ENCODE measurements at places on chromosomes 2 and 18.
A peak's percentile ranks its signal among the peaks of the same experiment; 100 is the strongest.

- peak; percentile 90 for DNase-seq
Observed at GRCh38 chr2:53987336-53987921, 16.6 kb upstream of the PSME4 start.

- no peak for DNase-seq
Observed at GRCh38 chr2:110741491-110741980, 9.2 kb downstream of the ACOXL start.

- DNase-seq, result no peak
Observed at GRCh38 chr2:217940261-217941220, 62.3 kb downstream of the TNS1 start.

DNA sequence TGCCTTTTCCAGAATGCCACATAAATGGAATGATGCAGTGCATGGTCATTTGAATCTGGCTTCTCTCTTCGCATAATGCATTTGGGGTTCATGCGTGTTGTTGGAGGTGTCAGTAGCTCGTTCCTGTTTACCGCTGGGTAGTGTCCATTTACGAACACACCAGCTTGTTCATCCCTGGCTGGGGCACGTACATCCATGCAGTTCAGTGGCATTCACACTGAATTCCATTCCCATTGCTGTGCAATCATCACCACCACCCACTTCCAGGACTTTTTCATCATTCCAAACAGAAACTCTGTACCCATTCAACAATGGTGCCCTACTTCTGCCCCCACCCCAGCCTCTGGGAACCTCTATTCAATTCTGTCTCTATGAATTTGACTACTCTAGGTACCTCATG is 14.7 kb upstream of the CIDEA start:
- DNase-seq, result no peak

DNA sequence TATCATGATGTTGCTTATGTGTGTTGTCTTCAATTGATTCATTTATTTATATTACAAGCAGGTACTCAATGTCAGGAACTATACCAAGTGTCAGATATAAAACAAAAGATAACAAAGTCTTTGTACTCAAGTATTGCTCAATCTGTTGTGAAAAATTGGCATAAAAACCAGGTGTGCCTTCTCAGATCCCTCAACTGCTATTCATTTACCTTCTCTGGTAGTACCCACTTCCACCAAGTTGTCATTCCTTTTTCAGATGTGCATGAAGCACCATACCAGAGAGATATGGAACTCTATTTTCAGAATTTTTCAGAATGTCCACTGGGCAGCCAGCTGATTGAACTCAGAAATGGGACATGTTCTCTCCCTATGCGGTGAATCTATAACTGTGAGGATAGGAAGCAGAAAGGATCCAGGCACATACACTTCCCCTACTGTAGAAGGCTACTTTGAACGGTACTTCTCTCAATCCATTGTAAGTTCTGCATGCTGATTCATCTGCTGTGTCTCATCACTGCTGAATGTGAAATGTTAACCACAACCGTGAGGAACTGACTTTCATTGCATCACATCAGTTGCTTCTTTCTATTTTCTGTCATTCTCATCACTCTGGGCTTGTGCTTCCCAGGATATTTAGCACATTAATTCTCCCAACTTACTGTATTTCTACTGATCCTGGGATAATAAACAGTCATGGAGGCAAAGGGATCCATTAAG is 1621.3 kb downstream of the SUCLG1 start:
- no peak for DNase-seq

GRCh38 chr18:34632321-34632720 is 77.8 kb upstream of the DTNA start:
- DNase-seq, result no peak

DNA sequence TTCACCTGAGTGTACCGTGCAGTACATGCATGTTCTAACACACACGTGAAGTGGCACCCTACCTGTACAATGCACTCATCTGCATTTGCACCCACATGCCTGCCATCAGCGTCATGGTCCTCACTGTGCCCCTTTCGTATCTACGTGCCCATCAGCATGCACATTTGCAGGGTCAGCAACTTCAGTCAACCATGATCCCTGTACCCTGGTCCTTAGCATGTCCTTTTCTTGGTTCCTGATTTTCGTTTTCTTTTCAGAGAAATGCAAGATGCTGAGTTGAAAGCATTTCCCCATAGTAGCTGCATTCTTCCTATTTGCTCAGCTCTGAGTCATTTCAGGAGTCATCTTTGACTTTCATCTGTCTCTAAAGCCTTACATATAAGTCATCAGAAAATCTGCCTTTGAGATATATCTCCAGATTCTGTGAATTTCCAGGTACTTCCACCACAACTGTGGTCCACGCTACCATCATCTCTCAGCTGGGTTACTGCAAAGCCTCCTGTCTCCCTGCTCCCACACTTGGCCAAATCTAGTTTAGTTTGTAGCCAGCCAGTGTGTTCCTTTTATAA is 14.7 kb upstream of the PUM2 start:
- no peak for DNase-seq

GRCh38 chr2:222261504-222261903 is 37.3 kb downstream of the PAX3 start:
- no peak for DNase-seq

GRCh38 chr2:183495079-183495478 is 370.8 kb downstream of the NUP35 start:
- DNase-seq, result no peak

- DNase-seq, result no peak
Observed at GRCh38 chr2:85019121-85019520, 48.2 kb downstream of the KCMF1 start.

DNA sequence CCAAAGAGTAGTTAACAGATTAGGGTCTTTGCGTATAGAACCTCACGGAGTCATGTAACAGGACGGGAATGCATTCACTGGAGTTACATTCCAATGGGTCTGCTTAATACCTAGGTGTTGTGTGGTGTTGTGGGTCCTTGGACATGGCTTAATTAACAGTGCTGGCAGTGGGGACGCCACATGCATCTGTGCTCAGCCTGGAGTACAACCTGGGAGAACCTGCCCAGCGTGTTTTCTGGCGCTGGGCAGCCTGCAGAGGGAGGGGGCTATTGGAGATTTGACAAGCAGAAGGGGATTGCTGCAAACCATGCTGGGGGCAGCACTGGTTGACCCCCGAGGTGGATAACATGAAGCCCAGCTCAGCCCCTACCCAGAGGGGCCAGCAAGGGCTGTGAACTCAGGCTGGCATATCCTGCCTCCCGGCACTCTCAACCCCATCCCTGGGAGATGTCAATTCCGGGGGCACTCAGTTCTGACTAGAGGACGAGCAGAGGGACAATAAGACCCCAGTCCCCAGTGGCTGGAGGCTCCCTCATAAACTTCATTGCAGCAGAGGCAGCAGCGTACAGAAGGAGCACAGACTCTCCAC is 29.3 kb upstream of the COPS8 start:
- no peak for DNase-seq

DNA sequence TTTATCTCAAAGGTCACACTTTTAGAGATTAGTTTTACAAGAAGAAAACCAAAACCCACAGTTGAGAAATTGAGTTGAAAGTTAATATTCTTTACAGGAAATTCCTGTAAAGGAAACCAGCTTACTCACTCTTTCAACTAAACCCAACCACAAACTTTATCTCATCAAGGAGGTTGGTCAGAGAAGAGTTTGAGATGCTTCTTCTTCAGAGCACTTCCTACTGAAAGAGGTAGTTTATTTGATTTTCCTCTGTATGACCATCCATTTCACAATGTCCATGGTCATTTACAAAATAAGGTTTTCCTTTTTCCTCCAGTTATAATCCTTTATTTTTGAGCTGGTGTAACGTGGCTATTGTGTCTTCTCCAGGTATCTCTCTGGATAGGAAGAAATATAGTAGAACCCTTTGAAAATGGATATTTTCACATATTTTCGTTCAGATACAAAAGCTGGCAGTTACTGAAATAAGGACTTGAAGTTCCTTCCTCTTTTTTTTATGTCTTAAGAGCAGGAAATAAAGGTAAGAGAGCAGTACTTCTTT is 4.5 kb upstream of the IL18RAP start:
- no peak for DNase-seq

- no peak for DNase-seq
Observed at GRCh38 chr2:162118166-162119031, 33.6 kb downstream of the GCG start.

DNA sequence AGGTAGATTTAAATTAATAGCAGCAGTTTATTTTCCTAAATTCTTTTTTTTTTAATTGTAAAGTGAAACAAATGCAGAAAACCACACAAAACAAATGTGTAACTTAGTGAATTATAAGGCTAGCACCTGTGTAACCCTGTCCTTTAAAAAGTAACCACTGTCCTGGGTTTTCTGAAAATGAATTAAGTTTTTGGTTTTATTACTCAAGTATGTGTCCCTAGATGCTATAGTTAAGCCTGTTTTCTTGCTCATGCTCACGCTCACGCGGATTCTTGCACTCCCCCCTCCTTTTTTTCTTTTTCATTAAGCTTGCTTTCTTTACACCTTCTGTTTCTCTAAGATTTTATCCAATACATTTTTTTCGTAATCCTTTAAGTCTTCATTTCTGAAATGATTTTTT is 207.7 kb upstream of the STON1 start:
- DNase-seq, result no peak

- DNase-seq, result peak; percentile 1
Observed at GRCh38 chr2:229090225-229090624, 180.9 kb downstream of the PID1 start.

GRCh38 chr2:37350034-37350433 is 5.6 kb downstream of the QPCT start:
- DNase-seq, result no peak

GRCh38 chr18:23994361-23994902 is 20.1 kb upstream of the TTC39C start:
- DNase-seq, result peak; percentile 20

GRCh38 chr18:9726936-9727335 is 18.8 kb downstream of the RAB31 start:
- DNase-seq, result no peak

GRCh38 chr2:73564986-73565385 is 77.2 kb downstream of the NAT8 start:
- no peak for DNase-seq

GRCh38 chr2:105627534-105627933 is 117.2 kb upstream of the NCK2 start:
- no peak for DNase-seq

DNA sequence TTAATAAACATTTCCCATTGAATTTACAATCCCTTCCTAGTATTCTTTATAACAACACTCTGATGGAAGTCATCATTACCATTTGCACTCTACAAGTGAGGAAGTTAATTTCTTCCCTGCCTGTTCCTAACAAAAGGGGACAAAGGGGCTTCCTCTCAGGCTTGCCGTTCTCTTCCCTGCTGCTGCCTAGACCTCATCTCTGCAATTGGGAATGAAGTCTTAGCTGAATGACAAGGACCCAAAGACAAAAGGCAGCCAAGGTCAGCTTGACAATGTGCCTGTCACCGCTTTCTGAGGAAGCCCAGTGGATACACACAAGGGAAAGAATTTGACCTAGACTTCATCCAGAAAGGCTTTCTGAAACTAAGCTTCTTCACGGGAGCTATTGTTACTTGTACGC is 416.4 kb downstream of the CMPK2 start:
- DNase-seq, result no peak

GRCh38 chr2:206642075-206643025 is at the start of gene FAM237A:
Gene FAM237A, plus strand, starts transcription at chr2:206642487. Its CDS starts 1,750 bp downstream, at chr2:206644237.
- DNase-seq, result peak; percentile 72

GRCh38 chr2:55887351-55887750 is 36.2 kb downstream of the EFEMP1 start:
- no peak for DNase-seq

- DNase-seq, result no peak
Observed at GRCh38 chr2:222796413-222797103, 64.3 kb upstream of the ACSL3 start.

- no peak for DNase-seq
Observed at GRCh38 chr2:230226051-230226551, 565 bp downstream of the SP140 start.

DNA sequence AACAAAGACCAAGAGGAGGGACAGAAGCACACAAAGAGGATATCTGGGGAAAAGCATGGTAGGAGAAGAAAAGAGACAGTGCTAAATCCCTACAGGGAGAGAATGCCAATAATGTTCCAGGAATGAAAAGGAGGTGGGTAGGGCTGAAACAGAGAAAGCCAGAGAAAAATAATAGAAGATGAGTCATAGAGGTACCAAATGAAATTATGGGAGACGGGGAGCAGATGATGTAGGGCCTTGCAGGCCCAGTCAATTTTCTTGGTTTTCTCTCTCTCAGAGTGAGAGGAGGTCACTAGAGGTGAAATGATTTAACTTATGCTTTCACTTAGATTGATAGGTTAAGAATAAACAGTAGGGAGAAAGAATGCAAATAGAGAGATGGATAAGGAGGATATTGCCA is 61.5 kb downstream of the RPRM start:
- no peak for DNase-seq

DNA sequence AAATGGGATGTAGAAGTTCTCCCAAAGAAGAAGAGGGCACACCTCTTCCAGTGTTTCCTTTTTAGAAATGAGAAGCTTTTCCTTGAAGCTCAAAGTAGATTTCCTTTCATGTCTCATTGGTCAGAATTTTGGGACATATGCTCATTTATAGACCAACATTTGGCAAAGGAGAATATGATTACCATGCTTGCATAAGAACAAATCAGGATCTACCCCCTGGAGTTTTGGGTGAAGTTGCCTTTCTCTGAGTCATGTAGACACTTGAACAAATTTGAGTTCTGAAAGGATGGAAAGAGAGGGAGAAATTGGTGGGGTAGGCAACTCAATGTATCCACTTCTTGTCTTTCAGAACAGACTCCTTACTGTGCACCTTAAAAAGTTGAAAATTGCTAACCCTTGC is 409.0 kb downstream of the SLC4A3 start:
- DNase-seq, result no peak

DNA sequence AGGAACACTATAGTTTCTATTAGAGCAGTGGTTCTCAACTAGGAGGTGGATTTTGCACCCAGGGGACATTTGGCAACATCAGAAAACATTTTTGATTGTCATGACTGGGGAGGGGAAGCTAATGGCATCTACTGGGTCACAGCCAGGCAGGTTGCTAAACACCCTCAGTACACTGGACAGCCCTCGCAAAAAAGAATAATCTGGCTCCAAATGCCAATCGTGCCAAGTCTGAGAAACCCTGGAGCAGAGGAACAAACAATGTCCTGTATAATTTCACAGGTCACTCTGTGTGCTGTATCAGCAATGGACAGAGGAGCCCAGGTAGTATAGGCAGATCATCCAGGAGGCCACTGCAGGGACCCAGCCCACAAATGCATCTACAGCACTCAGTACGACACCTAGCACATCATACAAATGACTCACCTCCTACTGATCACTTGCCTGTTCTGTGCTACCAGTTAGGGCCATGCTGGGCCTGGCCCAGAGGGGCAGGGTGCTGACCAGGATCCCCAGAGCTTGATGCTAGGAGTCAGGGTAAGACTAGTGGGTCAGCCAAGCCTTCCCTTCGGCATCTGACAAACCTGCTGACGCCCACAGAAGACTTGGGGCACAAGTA is 37.6 kb downstream of the SFXN5 start:
- DNase-seq, result no peak

GRCh38 chr2:105329197-105329554 is 359 bp downstream of the TGFBRAP1 start:
- peak; percentile 26 for DNase-seq

- DNase-seq, result peak; percentile 39
Observed at GRCh38 chr2:157822993-157823392, 53.1 kb downstream of the ACVR1 start.
